Activated CD4-positive, alpha-beta T cell treated with anti-CD3 and anti-CD28 coated beads for 48 hours (primary cell): ENCODE measurements at places on chromosomes 5 and 9.

DNA sequence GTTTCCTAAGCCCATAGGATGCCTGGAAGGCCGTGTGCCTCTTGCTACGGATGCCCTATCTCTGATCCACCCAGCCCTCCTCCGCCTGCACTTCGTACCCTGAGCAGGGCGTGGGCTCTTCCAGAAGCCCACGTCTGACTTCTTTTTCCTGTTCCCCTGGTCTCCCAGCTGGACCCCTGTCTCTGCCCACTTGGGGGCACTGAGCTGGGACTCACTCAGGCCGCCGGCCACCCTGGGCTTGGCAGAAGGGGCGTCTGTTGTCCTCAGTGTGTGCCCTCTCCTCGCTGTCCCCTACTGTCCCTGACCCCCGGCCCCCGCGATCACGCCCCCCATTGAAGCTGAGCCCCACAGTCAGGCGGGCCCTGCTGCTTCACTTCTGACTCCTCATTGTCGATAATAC, 22.0 kb upstream of the RXRA start:
- DNase-seq = no peak

- no peak for DNase-seq
Measured at GRCh38 chr5:128684961-128685360, 146.9 kb upstream of the FBN2 start.

- no peak for DNase-seq
Measured at GRCh38 chr5:125703616-125704015, 719.6 kb upstream of the GRAMD2B start.

DNA sequence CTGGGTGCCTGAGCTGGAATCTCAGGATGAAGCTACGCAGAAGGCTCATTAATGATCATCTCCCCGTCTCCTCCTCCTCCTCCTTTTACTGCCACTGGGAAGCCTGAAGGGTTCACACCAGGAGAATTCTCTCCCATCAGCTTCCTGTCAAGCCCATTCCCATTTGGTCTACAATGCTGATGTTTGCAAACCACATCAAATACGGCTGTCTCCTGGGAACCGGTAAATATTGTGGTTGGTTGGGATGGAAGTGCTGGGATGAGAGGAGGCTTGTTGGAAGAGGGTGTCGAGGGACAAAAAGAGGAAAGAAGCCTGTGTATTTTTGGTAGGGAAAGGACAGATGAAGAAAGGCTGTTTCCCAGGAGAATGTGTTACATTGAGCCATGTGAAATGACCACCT, 13.2 kb upstream of the S1PR3 start:
- DNase-seq = no peak

GRCh38 chr9:87672586-87672985, 53.3 kb upstream of the CTSL start:
- DNase-seq = no peak
